ENCODE measurements at places on chromosomes 7 and 10.
A peak's percentile ranks its signal among the peaks of the same experiment; 100 is the strongest.

GRCh38 chr7:27179503-27180430, 5.3 kb downstream of the HOXA11 start:
- no peak overlapping the region for H3K4me3 ChIP-seq
- H3K27ac ChIP-seq = no peak overlapping the region
- DNase-seq = peak; percentile 34

GRCh38 chr10:107576746-107577145, 412.2 kb upstream of the SORCS1 start:
- no peak for DNase-seq
- H3K27ac ChIP-seq = no peak overlapping the region
- no peaks in the 10 kb centered on the region for H3K4me1 ChIP-seq
- no peaks in the 10 kb centered on the region for H3K36me3 ChIP-seq

DNA sequence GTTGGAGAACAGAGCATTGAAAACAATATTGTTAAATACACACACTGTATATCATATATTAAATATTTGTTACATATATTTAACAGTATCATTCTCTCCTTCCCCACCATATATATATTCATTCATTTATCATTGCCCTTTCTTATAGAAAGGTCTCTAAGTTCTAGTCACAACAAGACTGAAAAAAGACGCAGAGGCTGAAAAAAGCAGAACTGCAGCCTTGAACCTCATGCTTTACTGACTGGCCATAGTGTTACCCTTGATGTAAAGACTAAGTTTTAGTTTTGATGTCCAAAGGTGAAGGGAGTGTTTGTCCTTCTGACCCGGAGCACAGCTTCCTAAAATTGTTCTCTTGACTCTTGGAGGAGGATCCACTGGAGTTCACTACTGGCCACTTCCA, 247.9 kb downstream of the PTEN start:
- H3K4me3 ChIP-seq = no peak overlapping the region
- no peaks in the 10 kb centered on the region for H3K27me3 ChIP-seq
- H3K36me3 ChIP-seq = no peaks in the 10 kb centered on the region

DNA sequence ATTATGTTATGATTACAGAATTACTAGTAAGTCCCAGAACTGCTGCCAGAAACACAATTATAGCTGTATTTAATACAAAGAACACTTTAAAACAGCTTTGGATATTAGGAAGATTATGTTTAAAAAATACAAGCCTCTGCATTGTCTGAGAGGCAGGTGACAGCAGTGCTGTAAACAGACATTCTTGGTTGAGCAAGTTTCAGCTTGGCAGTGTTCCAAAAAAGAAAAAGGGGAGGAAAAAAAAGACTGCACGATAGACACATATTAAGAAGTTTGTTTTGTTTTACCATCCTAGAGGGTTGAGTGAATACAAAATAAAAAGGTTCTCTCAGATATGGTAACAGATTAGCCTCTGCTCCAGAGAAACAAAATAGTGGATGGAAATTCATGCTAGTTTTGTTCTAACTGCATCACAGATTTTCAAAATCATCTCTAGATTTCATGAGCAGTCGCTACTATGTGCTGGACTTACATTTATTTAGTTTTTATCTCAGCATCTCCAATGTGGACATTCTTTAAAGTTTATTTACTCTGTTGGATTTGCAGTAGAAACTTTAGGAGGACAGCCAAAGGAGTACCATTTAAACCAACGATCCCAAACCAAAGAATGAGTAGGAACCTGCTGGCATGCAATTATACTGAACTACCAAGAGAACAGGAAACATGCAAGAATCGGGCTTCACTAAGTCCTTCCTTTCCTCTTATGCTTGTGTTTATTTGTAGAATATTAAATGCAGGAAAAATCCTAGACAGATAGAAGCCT, 9.0 kb downstream of the FAM204A start:
- peaks cover 33% of the 10 kb centered on the region for H3K36me3 ChIP-seq
- H3K4me3 ChIP-seq = no peak overlapping the region
- no peak overlapping the region for H3K27ac ChIP-seq
- DNase-seq = no peak
- H3K27me3 ChIP-seq = no peaks in the 10 kb centered on the region
- H3K4me1 ChIP-seq = peaks cover 15% of the 10 kb centered on the region

- no peak overlapping the region for H3K4me3 ChIP-seq
- no peaks in the 10 kb centered on the region for H3K27me3 ChIP-seq
- H3K4me1 ChIP-seq = peaks cover 62% of the 10 kb centered on the region
- H3K36me3 ChIP-seq = no peaks in the 10 kb centered on the region
Observed at GRCh38 chr10:78410046-78410965, 376.6 kb downstream of the RPS24 start.

- no peaks in the 10 kb centered on the region for H3K27me3 ChIP-seq
- no peak for DNase-seq
- H3K36me3 ChIP-seq = no peaks in the 10 kb centered on the region
- no peaks in the 10 kb centered on the region for H3K4me1 ChIP-seq
- H3K4me3 ChIP-seq = no peak overlapping the region
Observed at GRCh38 chr7:156735851-156736250, 95.3 kb downstream of the RNF32 start.
